ENCODE measurements at places on chromosomes 12 and 14. TPM values are rescaled to one million over a fixed set of nuclear protein-coding genes. Genes with fewer than 3 reads are reported as not detected.

- DNase-seq = no peak
- H3K4me1 ChIP-seq = peaks cover 9% of the 10 kb centered on the region
- no peaks in the 10 kb centered on the region for H3K27me3 ChIP-seq
- no peak overlapping the region for H3K4me3 ChIP-seq
- H3K27ac ChIP-seq = no peak overlapping the region
- peaks cover 9% of the 10 kb centered on the region for H3K36me3 ChIP-seq
Observed at GRCh38 chr12:113917393-113917792, 48.7 kb downstream of the RBM19 start.

DNA sequence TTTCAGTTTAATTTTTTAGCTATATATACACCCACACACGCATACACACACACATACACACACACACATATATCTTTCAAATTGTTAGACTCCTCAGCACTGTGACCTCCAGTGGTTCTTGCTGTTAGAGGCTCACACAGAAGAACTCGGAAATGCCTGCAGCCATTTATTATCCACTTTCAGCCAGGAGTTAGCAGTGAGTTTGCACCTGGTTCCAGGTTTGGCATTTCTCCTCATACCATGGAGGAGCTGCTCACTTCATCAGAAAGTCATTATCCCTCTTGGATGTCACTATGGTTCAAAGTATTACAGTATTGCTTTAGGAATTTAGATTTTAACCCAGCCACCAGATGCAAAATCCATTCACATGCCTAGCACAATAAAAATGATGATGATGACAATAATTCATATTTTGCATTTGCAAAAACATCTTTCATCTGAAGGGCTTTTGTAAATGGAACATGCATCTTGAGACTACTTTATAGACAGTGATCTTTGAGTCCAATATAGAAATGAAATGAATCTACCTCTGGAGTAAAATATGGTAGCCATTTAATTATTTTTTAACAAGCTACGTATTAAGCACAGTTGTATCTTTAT, 42.3 kb downstream of the NPAS3 start:
- H3K4me3 ChIP-seq = no peak overlapping the region
- H3K27me3 ChIP-seq = no peaks in the 10 kb centered on the region
- H3K27ac ChIP-seq = no peak overlapping the region
- no peaks in the 10 kb centered on the region for H3K36me3 ChIP-seq

- H3K4me3 ChIP-seq = peak overlapping the region; percentile 98
- peak; percentile 75 for DNase-seq
- peak overlapping the region; percentile 98 for H3K27ac ChIP-seq
- H3K27me3 ChIP-seq = no peaks in the 10 kb centered on the region
Observed at GRCh38 chr14:68788996-68789820, 3.7 kb downstream of the ZFP36L1 start.

- no peak overlapping the region for H3K4me3 ChIP-seq
- H3K27me3 ChIP-seq = peaks cover 4% of the 10 kb centered on the region
- 0 out of 2 replicates have a peak, but pooled peaks cover 3% of the 10 kb centered on the region for H3K4me1 ChIP-seq
- no peak for DNase-seq
- H3K27ac ChIP-seq = no peak overlapping the region
Observed at GRCh38 chr14:99120526-99121318, 151.3 kb downstream of the BCL11B start.

DNA sequence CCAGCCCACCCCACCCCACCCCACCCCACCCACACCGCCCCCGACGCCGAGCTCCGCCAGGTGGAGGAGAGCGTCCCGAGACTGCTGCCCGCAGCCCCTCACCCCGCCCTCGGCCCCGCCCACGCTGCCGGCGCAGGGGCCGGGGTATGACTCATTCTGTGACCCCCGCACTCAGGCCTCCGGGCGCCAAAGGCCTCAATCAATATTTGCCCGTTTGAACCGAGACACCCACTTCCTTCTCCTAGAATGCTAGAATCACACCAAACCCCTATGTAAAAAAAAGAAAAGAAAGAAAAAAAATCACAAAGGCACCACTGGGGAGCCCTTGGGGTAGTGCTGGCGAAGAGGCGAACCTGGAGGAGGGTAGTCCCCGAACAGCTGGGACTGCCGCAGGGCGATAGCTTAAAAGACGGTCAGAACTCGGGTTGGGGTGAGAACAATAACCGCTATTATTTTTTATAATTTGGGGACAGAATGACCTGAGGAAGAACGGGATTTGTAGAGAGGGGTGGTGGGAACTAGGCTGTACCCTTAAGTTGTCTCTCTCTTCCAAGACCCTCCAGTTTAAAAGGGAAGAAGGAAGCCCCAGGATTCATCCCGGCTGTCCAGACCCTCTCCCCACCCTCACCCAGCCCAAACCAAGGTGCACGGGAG, 894 bp downstream of the KRT8 start:
- H3K27me3 ChIP-seq = no peaks in the 10 kb centered on the region
- H3K4me1 ChIP-seq = peaks cover 76% of the 10 kb centered on the region
- peak overlapping the region; percentile 98 for H3K27ac ChIP-seq

DNA sequence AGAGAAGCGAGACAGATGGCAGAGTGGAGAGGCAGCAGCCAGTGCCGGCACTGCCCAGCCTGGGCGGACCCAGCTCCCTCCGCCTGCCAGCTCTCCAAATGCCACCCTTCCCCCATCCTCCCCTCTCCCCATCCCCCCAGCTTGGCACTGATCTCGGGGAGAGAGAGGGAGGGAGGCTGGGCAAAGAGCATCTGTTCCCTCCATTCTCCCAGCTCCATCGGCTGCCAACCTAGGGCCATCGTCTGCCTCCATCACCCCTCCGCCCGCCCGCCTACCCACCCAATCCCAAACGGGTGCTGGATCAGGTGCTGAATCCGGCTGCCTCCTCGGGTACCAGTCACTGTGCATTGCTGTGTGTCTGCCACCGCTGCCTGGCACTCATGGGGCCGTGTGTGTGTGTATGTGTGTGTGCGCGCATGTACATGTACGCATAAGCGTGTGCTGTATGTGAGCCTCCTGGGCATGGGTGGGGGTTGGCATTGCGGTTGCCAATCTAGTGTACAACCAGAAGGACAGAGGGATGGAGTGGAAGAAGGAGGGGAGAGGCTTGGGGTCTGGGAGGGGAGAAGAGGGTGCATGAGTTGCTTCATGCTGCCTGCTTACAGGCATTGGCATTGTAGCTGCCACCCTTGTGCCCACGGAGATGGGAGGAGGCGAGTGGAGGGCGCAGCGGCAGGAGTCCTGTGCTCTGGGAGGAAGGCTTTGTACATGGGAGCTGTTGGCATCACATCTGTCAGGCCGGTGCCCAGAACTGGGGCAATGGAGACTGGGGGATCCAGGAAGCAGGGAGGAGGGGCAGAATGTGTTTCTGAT, 38.4 kb downstream of the ZFHX2 start:
- no peak overlapping the region for H3K27ac ChIP-seq
- H3K27me3 ChIP-seq = no peaks in the 10 kb centered on the region
- H3K36me3 ChIP-seq = peaks cover 6% of the 10 kb centered on the region
- no peak for DNase-seq
- no peaks in the 10 kb centered on the region for H3K4me1 ChIP-seq

- DNase-seq = no peak
- no peak overlapping the region for H3K4me3 ChIP-seq
- no peaks in the 10 kb centered on the region for H3K36me3 ChIP-seq
- no peaks in the 10 kb centered on the region for H3K27me3 ChIP-seq
- H3K4me1 ChIP-seq = peaks cover 32% of the 10 kb centered on the region
- H3K27ac ChIP-seq = peak overlapping the region; percentile 17
Observed at GRCh38 chr12:15726027-15726877, 62.9 kb downstream of the EPS8 start.

DNA sequence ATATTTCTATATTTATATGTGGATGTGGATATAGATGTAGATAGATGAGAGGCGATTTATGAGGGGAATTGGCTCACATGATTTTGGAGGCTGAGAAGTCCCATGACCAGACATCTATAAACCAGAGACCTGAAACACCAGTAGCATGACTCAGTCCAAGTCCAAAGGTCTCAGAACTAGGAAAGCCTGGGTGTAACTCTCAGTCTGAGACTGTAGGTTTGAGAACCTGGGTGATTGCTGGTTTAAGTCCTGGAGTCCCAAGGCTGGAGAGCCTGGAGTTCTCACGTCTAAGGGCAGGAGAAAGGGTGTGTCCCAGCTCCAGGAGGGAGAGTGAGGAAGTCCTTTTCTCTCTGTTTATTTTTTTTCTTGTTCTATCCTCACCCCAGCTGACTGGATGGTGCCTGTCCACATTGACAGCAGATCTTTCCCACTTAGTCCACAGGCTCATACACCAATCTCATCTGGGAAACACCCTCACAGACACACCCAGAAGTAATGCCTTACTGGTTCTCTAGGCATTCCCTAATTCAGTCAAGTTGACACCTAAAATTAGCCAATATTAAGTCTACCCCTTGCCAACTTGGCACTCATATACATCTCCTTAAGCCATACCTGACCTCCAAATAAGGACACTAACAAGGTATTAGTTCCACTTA, 45.4 kb downstream of the EMP1 start:
- H3K36me3 ChIP-seq = no peaks in the 10 kb centered on the region
- H3K4me3 ChIP-seq = no peak overlapping the region
- H3K27me3 ChIP-seq = no peaks in the 10 kb centered on the region
- no peak overlapping the region for H3K27ac ChIP-seq
- DNase-seq = peak; percentile 25

Gene SYNDIG1L
- not detected for total RNA-seq

Gene OR6C2
- total RNA-seq = not detected

Gene PTCSC3
- total RNA-seq = not detected

Gene ACVRL1
- total RNA-seq = not detected

Gene SRRM4
- total RNA-seq = not detected

- H3K4me3 ChIP-seq = no peak overlapping the region
- H3K27me3 ChIP-seq = no peaks in the 10 kb centered on the region
- no peaks in the 10 kb centered on the region for H3K4me1 ChIP-seq
- H3K27ac ChIP-seq = no peak overlapping the region
- no peak for DNase-seq
Observed at GRCh38 chr12:88503281-88503703, 77.0 kb downstream of the KITLG start.

- no peaks in the 10 kb centered on the region for H3K36me3 ChIP-seq
- DNase-seq = no peak
- peaks cover 10% of the 10 kb centered on the region for H3K4me1 ChIP-seq
- no peak overlapping the region for H3K4me3 ChIP-seq
Observed at GRCh38 chr12:56785141-56785865, 22.2 kb downstream of the HSD17B6 start.

DNA sequence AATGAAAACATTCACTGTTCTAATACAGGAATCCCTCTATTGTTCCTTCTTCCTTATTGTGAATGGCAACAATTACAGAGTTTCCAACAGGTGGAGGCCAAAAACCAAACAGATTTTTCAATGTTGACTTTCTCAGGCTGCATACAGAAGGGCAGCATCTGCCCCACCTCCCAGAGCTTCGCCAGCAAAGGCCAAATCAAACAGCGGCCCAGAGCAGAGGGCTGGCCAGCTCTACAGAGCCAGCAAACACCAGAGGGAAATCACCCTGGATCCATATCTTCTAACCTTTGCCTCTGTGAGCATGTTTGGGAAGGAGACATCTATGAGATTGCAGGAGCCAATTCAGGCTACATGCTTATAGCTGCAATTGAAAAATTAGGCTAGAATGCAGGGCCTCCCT, 4.4 kb upstream of the CRACR2A start:
- DNase-seq = peak; percentile 10
- no peaks in the 10 kb centered on the region for H3K27me3 ChIP-seq
- H3K27ac ChIP-seq = no peak overlapping the region

Gene RNASE1
- not detected for total RNA-seq

GRCh38 chr14:29654901-29655550, 272.6 kb downstream of the PRKD1 start:
- no peak overlapping the region for H3K4me3 ChIP-seq
- no peaks in the 10 kb centered on the region for H3K36me3 ChIP-seq
- H3K27me3 ChIP-seq = no peaks in the 10 kb centered on the region
- no peaks in the 10 kb centered on the region for H3K4me1 ChIP-seq

DNA sequence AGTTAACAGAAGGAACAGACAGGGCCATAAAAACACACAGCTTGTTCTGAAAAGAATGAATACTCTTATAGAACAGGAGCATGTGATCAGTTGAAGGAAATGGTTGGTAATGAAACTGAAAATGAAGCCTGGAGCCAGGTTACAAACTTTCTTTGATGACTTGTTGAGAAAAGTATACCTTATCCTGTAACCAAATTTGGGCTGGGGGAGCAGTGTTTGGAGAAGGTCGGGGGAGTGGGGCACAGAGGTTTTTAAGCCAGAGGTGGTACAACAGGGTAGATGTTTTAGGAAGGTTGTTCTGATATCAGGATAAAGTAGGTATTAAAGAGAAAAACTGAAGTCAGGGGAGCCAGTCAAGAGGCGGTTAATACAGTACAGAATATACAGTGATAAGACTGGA, 8.2 kb downstream of the GOLT1B start:
- H3K36me3 ChIP-seq = peaks cover 32% of the 10 kb centered on the region
- H3K27me3 ChIP-seq = no peaks in the 10 kb centered on the region
- no peak for DNase-seq
- no peak overlapping the region for H3K27ac ChIP-seq
- H3K4me3 ChIP-seq = no peak overlapping the region
- no peaks in the 10 kb centered on the region for H3K4me1 ChIP-seq

- H3K36me3 ChIP-seq = no peaks in the 10 kb centered on the region
- no peaks in the 10 kb centered on the region for H3K4me1 ChIP-seq
- H3K27ac ChIP-seq = no peak overlapping the region
- DNase-seq = no peak
- H3K27me3 ChIP-seq = no peaks in the 10 kb centered on the region
Observed at GRCh38 chr14:48350971-48351370, 675.6 kb upstream of the MDGA2 start.

Gene DUSP6
- 40.9 TPM for total RNA-seq

DNA sequence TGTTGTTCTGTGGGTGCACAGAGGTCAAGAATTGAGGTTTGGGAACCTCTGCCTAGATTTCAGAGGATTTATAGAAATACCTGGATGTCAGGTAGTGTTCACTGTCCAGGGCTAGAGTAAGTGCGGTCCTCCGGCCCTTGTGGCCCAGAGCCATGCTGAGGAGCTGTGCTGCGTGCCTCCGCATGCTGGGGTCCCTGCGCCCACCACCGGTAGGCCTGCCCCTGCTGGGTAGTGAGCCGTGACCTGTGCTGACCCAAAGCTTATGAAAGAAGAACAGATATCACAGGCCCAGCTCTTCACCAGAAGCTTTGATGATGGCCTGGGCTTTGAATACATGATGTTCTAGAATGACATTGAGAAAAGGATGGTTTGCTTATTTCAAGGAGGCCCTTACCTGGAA, 37.8 kb upstream of the CMAS start:
- no peaks in the 10 kb centered on the region for H3K4me1 ChIP-seq
- H3K27me3 ChIP-seq = no peaks in the 10 kb centered on the region
- no peak overlapping the region for H3K4me3 ChIP-seq
- DNase-seq = no peak
- H3K36me3 ChIP-seq = no peaks in the 10 kb centered on the region

- H3K27me3 ChIP-seq = no peaks in the 10 kb centered on the region
- no peak overlapping the region for H3K4me3 ChIP-seq
- H3K4me1 ChIP-seq = no peaks in the 10 kb centered on the region
Observed at GRCh38 chr14:89205137-89205740, 211.8 kb downstream of the FOXN3 start.

Gene LRTM2
- not detected for total RNA-seq

DNA sequence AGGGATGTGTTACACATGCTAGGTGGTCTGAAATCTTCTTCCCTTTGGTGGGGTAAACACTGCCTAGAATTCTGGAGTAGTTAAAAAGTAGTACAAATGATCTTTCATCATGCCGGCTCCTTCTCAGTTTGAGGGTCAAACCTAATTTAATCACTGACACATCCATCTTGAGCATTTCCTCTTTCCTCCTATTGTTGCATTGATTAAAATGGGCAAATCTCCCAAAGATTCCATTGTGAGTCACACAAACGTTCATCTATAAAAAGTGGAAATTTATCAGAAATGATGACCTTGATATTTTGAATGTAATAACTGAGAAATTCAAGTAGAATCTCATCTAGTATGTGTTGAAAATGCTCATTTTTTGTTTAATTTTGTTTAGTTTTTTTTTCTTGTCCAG, 996.0 kb downstream of the NRXN3 start:
- no peaks in the 10 kb centered on the region for H3K27me3 ChIP-seq
- H3K36me3 ChIP-seq = no peaks in the 10 kb centered on the region
- H3K4me3 ChIP-seq = no peak overlapping the region
- DNase-seq = no peak
- no peak overlapping the region for H3K27ac ChIP-seq
